MCF 10A (cell line): ENCODE measurements at places on chromosomes 6 and 20.

DNA sequence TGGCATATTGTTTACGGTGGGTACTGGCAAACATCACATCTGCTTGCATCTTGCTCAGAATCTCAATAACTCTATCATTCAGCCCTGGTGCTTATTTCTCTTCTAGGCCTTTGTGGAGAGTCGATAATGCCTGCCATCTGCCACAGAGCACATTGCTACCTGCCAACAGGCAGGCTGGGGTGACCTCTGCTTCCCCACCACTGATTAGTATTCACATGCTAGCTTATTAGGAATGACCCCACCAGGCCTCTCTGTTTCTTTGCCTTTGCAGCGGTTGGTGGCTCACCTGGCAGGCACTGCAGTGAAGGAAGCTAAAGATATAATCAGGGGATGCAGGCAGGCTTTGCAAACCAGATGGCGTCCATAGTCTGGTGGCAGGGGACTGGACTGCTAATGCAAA, 154.5 kb downstream of the MMS22L start:
- H3K4me3 ChIP-seq, result no peak overlapping the region
- DNase-seq, result no peak
- no peaks in the 10 kb centered on the region for H3K36me3 ChIP-seq
- H3K27ac ChIP-seq, result no peak overlapping the region
- peaks cover 38% of the 10 kb centered on the region for H3K27me3 ChIP-seq

DNA sequence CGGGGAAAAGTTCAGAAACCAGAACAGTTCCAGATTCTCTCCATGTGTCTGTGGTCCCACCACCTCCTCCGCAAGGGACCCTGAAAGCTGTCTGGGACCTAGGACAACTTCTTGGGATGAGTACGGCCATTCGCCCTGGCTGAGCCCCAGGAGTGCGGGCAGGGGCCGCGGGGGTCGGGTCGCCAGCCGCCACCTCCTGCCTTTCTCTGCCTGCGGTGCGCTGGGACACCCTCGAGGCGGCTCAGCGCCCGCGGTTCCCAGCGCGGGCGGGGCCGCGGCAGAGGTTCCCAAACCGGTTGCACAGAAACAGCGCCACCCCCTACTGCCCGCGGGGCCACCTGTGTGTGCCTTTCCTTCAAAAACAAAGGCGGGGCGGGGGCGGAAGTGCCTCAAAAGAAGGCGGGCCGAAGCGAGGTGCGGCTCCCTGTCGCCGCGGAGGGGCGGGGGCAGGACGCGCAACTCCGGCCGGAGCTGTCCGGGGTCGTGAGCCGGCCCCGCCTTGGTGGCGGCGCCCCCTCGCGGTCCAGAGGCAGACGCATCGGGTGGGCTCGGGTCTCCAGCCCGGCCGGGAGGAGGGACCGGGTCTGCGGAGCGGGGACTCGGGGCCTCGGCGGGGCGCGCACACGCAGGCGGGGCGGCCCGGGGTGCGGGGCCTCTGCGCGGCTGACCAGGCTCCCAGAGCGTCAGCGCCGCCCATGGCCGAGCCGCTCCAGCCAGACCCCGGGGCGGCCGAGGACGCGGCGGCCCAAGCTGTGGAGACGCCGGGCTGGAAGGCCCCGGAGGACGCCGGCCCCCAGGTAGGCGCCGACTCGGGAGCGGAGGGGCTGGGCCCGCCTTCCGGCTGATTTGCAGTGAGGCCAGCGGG, at the start of gene HEBP2:
TSS of gene HEBP2 (plus strand) at position 423 of the 865 bp plus-strand sequence. CDS start at position 696, 273 bp downstream.
- H3K36me3 ChIP-seq, result peaks cover 33% of the 10 kb centered on the region
- H3K27me3 ChIP-seq, result no peaks in the 10 kb centered on the region
- peak; percentile 96 for DNase-seq
- peaks cover 11% of the 10 kb centered on the region for H3K4me1 ChIP-seq

DNA sequence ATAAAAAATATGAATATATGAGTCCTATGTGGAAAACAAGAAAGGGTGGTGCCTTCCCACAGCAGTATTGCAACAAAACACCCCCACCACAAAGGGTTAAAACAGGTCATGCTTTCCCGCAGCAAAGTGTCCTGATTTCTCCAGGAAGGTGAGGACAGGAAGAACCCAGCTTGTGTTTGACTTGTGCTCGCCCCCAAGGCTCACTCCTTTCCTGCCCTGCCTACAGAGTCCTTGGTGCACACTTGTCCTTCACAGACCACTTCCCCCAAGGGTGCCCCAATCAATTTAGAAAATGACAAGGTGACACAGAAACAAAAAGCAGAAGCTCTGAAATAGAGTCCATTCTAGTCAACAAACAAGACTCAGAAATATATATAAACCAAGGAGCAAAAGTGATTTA, 237.4 kb downstream of the PTPRK start:
- DNase-seq, result no peak
- no peaks in the 10 kb centered on the region for H3K27me3 ChIP-seq
- H3K36me3 ChIP-seq, result no peaks in the 10 kb centered on the region
- no peak overlapping the region for H3K27ac ChIP-seq

GRCh38 chr6:148140772-148141557, 201.7 kb upstream of the SASH1 start:
- no peak overlapping the region for H3K27ac ChIP-seq
- DNase-seq, result peak; percentile 11
- peaks cover 5% of the 10 kb centered on the region for H3K4me1 ChIP-seq

DNA sequence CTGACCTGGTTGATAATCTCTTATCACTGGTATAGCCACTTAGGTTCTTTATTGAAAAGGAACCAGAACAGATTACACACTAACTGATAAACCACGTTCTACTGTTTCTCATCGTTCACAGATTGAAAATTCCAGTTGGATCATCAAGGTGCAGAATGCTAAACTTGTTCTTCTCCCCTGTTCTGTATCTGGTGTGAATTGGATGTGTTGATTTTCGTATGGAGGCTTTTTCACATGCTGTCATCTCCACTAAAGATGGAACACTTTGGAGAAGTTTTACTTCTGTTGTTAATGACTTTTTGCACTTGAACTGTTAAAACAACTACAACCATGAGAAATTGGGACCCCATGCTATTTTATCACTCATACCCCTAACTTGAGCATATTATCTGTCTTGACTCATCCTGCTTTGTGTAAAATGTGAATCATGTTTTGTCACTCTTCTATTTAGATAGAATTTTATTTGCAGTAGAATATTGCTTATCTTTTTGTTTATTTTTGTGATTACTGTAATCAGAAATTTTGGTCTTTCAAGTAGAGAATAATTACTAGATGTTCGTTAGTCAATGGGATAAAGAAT, 17.5 kb downstream of the VAPB start:
- no peak overlapping the region for H3K27ac ChIP-seq
- H3K27me3 ChIP-seq, result no peaks in the 10 kb centered on the region
- H3K4me1 ChIP-seq, result peaks cover 21% of the 10 kb centered on the region
- H3K4me3 ChIP-seq, result no peak overlapping the region
- no peaks in the 10 kb centered on the region for H3K36me3 ChIP-seq
